Choroid plexus epithelial cell (primary cell): ENCODE measurements at places on chromosomes 4 and X.
A peak's percentile ranks its signal among the peaks of the same experiment; 100 is the strongest.

DNA sequence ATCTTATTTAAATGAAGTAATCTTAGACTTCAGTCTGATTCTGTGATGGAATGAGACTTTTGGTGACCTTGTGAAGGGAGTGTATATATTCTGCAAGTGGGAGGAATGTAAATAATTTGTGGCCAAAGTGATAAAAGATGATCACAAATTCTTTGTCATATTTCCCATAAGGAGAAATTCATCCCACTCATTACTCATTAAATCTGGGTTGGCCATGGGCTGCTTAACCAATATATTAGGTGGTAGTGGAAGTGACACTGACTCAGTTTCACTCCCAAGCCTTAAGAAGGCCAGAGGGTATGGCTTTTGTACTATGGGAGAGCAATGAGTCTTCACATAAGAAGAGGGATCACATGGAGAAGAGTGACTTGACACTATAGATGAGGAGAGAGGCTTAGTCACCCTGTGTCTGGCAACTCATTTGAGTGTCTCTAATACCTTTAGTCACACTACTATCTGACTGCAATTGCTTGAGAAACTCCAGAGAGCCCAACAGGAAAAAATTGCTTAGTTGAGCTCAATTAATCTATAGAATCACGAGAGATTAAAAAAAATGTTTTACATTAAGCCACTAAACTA, 408.2 kb upstream of the PITX2 start:
- no peak for DNase-seq

- DNase-seq: no peak
Observed at GRCh38 chr4:15740764-15741404, 37.2 kb upstream of the CD38 start.

GRCh38 chrX:153993079-153993478, 20.5 kb downstream of the TMEM187 start:
- DNase-seq: no peak

DNA sequence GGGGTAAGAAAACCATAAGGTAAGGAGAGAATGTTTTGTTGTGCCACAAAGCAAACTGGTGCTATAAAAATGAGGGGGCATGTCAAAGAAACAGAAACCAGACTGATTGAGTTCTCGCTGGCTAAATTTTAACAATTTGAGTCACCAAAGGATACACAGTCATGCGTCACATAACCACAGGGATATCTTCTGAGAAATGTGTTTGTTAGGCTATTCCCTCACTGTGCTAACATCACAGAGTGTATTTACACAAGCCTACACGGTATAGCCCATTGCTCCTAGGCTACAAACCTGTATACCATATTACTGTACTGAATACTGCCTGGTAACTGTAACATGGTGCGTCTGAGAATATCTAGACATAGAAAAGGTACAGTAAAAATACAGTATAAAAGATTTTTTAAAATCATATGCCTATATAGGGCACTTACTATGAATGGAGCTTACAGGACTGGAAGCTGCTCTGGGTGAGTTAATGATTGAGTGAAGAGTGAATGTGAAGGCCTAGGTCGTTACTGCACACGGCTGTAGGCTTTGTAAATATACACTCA, 50.1 kb downstream of the FBXW7 start:
- peak; percentile 93 for DNase-seq

GRCh38 chr4:107719207-107719921, 670 bp downstream of the PAPSS1 start:
- DNase-seq: peak; percentile 50

- peak; percentile 95 for DNase-seq
Observed at GRCh38 chr4:6732441-6733357, 16.7 kb downstream of the BLOC1S4 start.

- peak; percentile 23 for DNase-seq
Observed at GRCh38 chrX:13015536-13016236, 28.7 kb downstream of the FAM9C start.

DNA sequence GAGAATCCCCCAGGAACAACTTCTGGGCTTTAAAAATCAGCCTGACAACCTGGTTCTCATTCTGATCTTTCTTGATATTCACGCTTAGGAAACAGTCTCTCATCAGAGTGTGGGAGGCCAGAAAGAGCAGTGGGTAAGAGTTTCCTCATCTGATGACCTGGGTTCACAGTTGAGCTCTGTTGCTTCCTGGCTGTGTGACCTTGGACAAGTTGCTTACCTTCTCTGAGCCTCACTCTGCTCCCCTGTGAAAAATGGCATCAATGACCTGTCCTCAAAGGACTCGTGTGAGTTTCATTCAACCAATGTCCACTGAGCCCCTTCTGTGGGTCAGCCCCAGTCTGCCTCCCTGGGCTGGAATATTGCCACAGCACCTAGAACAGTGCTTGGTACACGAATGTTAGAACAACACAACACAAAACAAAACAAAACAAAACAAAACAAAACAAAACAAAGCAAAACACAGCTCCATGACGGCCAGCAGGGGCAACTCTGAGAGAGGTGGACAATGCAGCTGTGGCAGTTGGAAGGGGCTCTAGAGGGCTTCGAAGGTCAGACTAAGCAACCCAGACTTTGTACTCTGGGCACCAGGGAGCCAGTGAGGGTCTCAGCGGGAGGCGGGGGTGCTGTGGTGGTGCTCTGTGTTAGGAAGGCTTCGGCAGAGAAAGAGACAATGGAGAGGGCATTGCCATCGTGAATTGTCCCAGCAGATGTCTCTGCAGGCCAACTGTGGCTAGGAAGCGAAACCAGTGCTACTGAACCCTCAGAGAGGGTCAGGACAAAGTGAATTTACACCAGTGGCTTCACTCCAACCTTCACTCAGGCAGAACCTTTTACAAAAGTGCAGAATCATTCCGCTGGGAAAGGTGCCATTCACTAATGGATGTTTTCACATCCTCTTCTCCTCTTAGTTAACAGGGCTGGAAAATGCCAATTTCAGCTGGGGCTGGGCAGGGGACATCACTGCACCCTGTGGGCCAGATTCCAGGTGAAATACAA, 14.3 kb upstream of the C4orf50 start:
- DNase-seq: no peak

- DNase-seq: no peak
Observed at GRCh38 chrX:31294475-31294874, 222.6 kb upstream of the FTHL17 start.

- DNase-seq: no peak
Observed at GRCh38 chr4:172095161-172095560, 282.0 kb downstream of the GALNTL6 start.

DNA sequence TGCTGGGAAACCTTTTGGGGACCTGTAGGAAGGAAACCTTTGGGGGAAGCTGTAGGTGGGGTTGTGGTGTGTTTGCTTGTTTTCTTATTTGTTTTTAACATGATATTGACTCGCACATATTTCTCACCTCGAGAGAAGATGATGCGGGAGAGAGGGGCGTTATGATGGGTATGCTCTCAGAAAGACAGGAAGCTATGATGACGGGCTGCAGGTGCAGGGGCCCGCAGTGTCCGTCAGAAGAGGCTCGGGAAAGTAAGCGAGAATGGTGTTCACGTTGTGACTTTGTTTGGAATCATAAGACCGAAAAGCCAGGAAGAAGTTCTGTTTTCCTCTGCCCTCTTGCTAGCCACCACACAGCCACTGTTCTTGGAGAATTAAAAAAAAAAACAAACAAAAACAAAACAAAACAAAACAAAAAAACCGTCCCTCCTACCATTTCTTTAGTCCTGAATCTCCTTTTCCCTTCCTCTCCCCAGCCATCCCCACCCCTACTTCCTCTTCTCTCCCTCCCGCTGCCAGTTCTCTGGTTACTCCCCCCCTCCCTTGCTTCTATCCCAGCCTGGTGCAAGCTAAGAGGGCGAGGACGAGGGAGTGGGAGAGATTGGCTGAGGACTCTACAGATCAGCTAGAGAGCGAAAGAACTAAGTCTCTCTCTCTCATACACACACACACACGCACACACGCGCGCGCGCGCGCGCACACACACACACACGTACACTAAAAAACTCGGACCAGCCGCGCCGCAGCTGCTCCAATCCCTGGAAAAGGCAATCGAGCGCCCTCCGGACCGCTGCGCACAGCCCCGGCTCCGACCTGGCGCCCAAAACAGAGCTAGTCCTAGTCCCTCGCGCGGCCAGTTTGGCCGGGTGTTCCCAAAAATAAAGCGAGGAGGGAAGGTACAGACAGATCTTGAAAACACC, at the start of gene BMP3:
TSS of gene BMP3 (plus strand) at position 648 of the 920 bp plus-strand sequence. CDS start 577 bp downstream, outside the sequence.
- peak; percentile 13 for DNase-seq

DNA sequence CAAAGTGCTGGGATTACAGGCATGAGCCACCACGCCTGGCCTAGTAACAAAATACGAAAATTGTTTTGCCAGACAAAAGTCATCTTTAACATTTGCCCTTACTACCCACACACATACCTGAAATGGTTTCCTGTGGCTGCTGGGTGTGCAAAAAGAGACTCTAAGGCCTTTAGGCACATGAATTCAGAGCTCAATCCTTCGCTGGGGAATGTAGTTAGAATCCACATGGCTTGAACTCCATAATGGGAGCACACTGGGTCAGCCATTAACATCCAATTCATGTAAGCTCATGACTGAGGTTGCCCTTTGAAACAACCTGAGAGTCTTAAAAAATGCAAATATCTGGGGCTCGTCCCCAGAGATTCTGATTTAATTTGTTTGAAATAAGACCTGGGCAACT, 87.8 kb downstream of the HPGD start:
- DNase-seq: no peak

DNA sequence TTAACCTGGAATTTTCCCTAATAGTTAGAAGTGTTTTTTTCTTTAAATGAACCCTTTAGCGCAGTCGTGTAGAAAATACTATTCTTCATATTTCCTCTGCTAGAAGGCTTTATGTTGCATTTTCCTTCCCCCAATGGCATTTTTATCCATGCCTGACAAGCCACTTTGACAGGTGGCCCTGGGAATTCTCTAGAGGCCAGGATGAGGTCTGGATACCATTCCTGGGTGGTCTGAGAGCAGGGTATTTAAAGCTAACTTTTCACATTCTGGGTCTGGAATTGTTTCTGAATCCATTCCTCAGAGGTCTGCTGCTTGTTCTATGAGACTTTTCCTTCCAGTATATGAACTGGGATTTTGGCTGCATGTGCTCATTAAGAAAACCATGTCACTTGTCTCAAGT, 31.2 kb upstream of the PDGFRA start:
- no peak for DNase-seq

- DNase-seq: no peak
Observed at GRCh38 chr4:23455456-23456158, 434.2 kb downstream of the PPARGC1A start.

DNA sequence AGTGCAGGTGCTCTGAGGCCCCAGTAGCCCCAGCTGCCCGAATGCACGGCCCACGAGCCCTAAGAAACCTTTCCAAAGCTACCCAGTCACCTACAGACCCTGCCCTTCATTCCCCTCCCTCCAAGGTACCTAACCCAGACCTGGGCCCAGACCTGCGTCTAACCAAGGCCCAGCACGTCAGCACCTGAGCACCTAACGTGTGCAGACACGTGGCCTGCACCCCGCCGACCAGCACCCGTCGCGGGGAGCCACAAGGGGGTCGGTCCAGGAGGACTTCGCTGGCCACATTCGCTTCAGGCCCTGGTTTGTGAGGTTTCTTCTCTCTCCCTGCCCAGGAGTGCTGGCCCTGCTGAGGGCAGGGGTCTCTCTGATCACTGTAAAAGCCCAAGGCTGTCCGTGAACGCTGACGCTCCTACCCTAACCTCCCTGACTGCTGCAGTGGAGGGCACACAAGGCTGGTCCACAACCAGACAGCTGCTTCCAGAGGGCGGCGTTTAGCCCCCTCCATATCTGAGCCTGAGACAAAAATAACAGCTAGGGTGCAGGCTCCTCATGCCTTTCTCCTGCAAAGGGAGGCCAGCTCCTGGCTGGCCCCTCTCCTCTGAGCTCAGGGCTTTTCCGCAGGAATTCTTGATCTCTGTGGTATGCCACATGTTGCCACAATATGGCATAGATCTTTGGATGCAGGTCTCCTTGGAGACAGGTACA, 31.8 kb downstream of the WDR1 start:
- DNase-seq: no peak

- no peak for DNase-seq
Observed at GRCh38 chr4:34964613-34965012, 1279.7 kb downstream of the ARAP2 start.

DNA sequence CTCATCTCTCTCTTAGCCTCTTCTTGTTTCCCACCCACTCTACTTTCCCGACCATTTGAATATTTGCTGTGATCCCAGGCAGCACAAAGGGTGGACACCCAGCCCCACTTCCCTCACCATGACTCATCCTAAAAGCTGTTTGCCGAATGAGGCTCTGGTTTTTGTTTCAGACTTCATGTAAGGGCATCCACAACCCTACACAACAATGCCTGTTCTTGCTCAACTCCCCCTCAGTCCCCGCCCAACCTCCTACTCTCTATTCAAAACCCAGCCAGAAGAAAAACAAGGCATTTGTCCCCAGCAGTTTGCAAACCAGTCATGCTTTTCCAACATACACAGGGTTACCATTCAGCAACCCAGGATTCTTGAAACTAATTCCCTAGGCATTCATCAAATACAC, 516.5 kb upstream of the CNKSR2 start:
- peak; percentile 2 for DNase-seq

GRCh38 chr4:171118091-171118490, 695.1 kb upstream of the GALNTL6 start:
- DNase-seq: peak; percentile 3
